ENCODE measurements at places on chromosomes 2 and 18. TPM values are rescaled to one million over a fixed set of nuclear protein-coding genes. Genes with fewer than 3 reads are reported as not detected.

DNA sequence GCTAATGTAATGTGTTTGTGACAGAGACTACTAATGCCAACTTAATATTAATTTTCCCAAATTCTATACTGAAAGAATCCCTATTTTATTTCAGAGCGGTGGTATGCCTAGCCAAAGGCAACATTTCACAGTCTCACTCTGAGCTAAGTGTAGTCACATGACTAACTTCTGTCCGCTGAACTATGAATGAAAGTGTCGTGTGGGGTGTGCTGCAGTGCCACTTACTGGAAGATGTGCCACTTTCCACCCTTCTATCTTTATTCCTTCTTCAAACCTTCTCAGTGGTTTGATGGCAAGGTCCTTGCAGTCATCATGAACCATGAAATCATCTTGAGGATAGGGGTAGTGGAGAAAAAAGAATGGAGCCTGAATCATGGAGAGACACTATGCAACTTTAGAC lies 47.3 kb upstream of the C1D start:
- no peak for DNase-seq

- DNase-seq: no peak
These were observed 26.1 kb upstream of the MAL start for GRCh38 chr2:94999431-94999883.

- DNase-seq: peak; percentile 30
These were observed 80.7 kb upstream of the MEX3C start for GRCh38 chr18:51278045-51278649.

DNA sequence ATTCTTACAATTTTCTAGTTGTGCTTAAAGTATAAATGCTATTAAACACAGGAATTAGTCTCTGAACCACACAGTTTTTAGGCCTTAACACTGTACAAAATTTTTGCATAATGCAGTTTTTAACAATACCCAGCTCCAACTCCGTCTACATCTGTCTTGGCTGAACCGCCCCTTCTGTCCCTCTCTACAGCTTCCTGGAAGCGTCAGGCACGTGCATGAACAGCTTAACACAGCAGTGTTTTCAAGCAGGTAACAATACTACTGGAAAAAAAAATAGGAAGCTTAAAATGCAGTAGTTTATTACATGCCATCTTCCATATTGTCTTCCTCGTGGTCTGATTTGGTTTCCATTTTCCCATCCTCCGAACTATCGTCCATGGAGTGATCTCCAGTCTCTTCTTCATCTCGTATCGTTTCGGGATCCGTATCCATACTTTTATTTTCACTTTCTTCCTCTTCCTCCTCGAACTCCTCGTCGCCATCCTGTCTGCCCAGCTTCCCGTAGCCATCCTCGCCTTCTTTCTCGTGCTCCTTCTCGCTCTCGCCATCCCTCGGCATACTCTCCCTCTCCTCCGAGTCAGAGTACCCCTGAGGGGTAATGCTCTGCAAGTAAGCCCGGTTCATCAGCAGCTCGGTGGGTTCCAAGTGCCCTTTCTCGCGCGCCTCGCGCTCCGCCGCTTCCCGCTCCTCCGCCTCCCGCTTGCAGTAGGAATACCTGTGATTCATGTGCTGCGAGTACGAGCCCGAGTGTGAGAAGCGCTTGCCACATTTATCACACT lies 130.6 kb downstream of the ZEB2 start:
- DNase-seq: no peak

- DNase-seq: no peak
These were observed 220.4 kb upstream of the CWC22 start for GRCh38 chr2:180227461-180227860.

DNA sequence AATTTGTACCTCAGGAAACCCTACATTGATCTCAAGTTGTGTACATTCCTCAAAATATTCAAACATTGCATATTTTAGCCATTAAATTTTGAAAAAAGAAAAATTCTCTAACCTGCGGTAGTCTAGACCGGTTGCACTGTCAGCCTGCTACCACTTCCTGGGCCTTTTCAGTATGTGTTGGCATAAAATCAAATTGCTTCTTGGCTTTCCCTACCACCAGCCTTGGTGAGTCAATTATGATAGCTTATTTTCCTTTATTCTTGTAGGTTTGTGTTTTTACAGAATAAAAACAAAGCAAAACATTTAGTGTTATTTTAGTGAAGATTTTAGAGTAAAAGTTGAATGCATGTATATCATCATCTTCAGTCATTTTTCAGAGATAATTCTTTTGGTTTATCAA lies 61.2 kb downstream of the FAM171B start:
- no peak for DNase-seq

DNA sequence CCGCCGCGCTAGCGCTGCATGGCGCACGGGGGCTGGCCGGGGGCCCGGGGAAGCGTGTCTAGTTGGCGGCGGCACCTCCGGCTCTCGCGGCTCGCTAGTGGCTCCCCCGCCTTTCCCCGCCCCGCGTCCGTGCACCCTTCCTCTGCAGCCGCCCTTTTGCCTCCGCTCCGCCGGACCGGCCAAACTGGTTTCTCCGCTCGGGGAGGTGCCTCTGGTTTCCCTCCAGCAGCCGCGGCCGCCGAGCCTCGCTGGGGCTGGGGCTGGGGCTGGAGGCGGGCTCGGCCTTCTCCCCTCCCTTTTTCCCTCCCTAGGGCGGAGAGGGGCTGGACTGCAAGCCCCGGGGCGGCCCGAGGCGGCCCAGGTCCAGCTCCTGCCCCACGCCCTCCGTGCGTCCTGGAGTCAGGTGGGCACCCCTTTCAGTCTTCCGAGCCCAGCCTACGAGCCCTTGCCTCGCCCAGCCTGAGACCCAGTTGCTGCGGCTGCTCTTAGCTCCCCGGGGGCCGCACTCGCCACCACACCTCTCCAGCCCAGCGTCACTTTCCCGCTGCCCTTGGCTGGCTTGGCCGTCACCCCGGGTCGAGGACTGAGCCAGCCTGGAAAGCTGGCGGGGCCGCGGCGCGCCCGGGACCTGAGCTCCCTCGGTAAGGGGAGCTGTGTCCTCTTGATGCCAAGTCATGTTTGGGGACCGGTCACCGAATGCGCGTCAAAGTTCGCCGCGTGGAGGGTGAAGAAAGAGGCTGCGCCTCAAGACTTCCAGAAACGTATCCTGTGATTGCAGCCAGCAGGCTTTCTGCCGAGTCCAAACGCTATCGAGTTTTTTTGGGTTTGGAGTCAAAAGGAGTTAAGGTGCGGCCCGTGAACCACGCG lies at the start of gene ATP8B1:
Gene ATP8B1 (minus strand): TSS at position 213 of the 867 bp plus-strand sequence. CDS start 71,508 bp downstream, outside the sequence.
- peak; percentile 82 for DNase-seq

DNA sequence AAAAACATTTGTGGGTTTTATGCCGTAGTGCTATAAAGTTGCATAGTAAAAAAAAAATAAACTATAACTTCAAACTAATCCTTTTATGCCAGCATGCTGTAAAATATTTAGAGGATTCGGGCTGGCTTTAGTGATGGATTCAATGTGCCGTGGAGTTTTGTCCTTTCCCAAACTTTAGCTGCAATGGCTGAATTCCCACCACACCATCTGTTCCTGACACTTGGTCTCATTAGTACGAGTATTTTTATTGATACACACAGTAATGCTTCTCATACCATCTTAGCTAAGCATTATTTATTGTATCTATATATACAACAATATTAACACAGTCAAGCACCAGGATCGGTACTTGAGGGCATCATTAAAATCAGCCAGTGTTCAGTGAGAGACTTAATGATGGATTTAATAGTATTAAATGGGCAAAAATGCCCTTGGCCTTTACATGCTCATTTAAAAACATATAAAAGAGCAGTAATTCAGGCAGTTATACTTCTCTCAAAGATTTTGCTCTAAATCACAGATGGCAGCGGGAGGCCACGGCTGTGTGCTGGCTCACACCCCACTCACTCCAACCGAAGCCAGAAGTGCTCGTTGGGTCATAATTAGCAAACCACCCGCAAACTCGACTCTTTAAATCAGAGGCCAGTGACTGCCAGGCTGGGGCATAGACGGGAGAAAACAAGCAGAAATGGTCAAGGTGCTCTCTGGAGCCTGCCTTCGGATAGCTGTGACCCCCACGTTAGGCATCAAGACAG lies 297.0 kb upstream of the REV1 start:
- no peak for DNase-seq

GRCh38 chr2:77228391-77228790 lies 293.8 kb downstream of the LRRTM4 start:
- DNase-seq: no peak

GRCh38 chr2:20512061-20512605 lies 65.3 kb downstream of the RHOB start:
- DNase-seq: no peak

DNA sequence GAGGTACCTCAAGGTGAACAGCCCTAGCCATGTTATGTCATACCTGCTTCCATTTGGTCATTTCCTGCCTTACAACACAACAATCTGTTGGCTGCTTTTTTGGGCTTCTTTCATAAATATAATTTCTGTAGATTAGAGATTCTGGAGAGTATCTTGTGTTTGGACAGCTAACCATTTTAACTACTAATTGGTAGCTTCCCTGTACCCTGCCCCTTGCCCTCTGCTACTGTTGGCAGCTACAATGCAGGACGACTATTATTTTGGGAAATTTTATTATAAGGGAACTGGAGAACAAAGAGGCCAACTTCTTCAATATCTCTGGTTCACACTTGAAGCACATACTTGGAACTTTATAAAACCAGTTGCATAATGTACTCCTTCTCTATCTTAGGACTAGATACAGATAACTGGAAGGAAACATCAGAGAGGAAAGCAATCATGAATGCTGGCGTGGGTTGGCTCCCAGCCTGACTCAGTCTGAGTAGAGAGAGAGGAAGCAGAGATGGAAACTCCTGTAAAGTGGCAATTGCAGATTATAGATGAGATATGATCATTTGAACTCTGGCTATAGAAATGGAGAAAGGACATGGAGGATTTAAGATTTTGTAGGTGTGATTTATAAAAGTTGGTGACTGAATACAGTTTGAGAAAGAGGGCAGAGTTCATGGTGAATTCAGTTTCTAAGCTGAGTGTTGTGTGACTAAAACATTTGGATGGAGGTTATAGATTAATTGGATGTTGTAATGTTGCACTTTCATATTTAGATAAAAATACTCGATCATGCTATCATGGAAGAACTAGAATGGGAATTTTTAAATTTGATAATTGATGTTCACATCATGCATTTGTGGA lies 74.5 kb downstream of the MDH1 start:
- no peak for DNase-seq

- no peak for DNase-seq
These were observed 555.0 kb downstream of the ZEB2 start for GRCh38 chr2:143964891-143965290.

DNA sequence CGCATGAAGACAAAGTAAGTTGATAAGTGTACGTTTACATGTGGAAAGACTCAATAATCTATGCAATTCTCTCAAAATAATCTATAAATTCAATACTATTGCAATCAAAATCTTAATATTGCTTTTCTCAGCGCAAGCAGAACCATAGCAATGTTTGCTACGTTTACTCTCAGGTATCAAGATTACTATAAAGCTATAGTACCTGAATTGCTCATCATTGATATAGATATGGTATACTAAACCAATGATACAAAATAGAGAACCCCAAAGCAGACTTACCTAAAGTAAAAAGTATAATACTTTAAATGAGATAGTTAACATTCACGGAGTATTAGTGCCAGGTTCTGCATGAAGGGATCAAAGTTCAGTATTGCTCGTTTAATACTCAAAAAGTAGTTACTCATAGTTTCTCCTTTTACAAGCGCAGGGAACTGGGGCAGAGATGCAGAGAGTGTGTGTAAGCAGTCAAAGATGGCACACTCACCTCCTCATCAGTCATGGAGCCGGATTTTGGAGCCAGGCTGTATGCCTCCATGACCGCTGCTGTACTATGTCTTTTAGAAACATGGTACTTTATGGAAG lies 391.0 kb upstream of the ID2 start:
- no peak for DNase-seq

DNA sequence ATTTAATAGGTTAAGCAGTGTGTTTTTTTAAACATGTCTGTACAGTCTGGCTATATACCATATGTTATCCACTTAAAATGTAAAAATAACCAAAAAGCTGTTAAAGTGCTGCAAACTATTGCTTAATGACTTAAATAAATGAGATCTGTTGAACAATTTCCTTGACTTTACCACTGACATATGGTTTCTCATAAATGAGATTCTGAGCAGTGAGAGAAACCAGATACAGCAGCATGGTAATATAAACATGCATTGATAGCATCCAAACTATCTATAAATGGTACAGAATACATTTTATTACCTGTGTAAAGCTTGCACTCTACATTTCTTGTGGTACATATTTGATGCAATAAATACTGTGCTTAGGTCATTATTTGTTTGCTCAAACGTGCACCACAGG lies 36.3 kb upstream of the TTC21B start:
- no peak for DNase-seq

The TMEM17 gene
- 6.6 TPM for polyA plus RNA-seq

The HOXD9 gene
- polyA plus RNA-seq: 87.5 TPM

The MERTK gene
- 24.4 TPM for polyA plus RNA-seq

The TUBA3E gene
- not detected for polyA plus RNA-seq

The MC2R gene
- polyA plus RNA-seq: 0.24 TPM

The GLI2 gene
- polyA plus RNA-seq: 14.4 TPM

The CDH2 gene
- polyA plus RNA-seq: 79.9 TPM

The PGAP1 gene
- polyA plus RNA-seq: 19.9 TPM

All from renal pelvis (tissue), 12 donors.